ENCODE measurements at places on chromosomes 13 and 19.
A peak's percentile ranks its signal among the peaks of the same experiment; 100 is the strongest.

DNA sequence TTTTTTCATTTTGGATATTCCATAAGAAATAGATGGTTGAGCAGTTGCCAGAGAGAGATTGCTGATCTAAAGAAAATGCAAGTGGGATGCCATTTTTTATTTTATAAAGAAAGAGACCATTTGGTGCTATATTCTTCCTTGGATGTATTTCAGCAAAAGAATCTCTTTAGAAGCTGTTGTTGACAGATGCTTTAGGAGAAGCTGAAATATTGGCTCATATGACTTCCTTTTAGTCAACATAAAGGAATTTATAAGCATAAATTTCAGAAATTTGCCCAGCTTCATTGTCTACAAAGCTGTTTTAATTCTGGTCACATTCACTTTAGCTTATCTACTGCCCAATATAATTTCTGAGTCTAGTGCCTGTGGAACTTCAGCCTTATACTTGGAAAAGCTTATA, 36.9 kb downstream of the POLR1D start:
- no peak for DNase-seq

DNA sequence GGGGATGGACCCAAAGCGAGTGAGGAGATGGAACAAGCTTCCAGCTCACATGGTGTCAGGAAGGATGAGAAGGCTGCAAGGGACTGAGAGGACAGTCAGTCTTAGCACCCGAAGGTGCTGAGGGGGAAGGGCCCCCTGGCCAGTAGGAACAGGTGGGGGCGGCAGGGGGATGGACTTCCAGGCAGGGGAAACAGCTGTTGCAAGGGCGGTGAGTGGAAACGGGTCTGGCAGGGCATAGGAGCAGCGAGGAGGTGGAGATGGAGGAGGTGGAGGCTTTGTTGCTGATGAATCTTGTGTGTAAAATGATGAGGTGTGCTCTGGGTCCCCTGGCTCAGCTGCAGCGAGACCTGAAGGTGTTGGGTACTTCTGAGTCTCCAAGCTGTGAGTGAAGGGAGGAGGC, 1.2 kb downstream of the MAP1S start:
- DNase-seq: no peak

DNA sequence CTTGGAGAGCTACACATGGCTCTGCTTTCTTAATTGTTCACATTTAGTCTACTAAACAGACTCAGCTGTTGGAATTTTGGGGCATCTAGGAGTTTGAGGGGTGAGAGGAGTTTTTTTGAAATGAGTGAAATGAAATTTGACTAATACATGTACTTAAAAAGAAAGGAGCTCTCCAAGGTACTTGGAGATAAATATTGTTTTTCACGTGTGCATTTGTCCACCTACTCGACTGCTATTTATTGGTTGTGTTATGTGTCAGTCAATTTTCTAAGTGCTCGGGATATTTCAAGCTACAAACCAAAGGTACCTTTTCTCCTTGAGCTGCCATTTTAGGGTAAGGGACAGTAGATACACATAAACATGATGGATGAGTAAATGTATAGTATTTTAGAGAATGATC, 697.0 kb downstream of the LIG4 start:
- DNase-seq: peak; percentile 2

GRCh38 chr19:43525836-43526771, 897 bp downstream of the ETHE1 start:
- no peak for DNase-seq

- DNase-seq: no peak
These were observed 44.3 kb downstream of the SHISA2 start for GRCh38 chr13:26007261-26008125.

GRCh38 chr13:30816736-30817135, 81.4 kb downstream of the ALOX5AP start:
- DNase-seq: no peak

GRCh38 chr13:52862358-52863206, 14.1 kb upstream of the PCDH8 start:
- DNase-seq: peak; percentile 30

DNA sequence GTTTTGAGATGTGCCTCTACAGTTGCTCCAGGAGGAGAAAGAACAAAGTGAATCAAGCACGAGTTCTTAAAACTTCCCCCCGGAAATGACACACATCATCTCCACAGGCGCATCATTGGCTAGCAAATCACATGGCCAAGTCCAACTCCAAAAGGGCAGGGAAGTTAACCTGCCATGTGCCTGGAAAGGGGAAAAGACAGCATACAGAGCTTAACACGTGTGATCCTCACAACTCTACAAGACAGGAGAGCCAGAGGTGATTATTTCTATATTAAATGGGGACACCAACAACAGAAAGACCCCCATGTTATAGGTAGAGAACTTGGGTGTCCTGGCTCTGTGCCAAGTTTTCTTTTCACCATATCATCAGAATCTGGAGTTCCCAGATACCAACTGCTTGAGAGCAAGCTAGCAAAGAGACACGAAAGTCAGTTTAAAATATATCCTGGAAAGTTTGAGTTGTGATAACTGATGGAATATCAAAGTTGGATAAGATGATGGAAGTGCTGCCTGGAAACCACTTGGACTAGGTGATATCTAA, 871.1 kb downstream of the UQCRFS1 start:
- no peak for DNase-seq

DNA sequence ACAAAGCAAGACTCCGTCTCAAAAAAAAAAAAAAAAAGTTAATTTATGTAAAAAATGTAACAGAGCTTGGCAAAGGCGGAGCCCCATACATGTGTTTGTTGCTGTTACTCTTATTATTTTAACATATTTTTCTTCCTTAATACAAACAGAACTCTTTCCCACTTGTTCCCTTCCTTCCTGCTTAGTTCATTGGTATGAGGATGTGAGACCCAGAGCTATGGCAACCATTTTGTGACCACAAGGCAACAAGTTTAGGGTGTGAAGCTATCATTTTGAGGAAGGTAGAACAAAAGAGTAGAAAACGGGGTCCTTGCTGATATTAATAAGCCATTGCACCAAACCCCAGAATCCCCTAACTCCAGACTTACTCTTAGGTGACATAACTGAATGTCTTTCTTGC, 5.4 kb downstream of the IFNL1 start:
- no peak for DNase-seq

DNA sequence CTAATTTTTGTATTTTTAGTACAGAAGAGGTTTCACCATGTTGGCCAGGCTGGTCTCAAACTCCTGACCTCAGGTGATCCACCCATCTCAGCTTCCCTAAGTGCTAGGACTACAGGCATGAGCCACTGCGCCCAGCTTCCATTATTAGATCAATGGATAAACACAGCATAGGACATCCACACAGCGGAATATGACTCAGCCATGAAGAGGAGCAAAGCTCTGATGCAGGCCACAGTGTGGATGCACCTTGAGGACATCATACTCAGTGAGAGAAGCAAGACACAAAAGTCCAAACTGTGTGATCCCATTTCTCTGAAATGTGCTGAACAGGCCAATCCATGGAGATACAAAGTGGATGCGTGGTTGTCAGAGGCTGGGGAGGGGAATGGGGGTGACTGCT, 4.9 kb upstream of the ZBTB7A start:
- no peak for DNase-seq

DNA sequence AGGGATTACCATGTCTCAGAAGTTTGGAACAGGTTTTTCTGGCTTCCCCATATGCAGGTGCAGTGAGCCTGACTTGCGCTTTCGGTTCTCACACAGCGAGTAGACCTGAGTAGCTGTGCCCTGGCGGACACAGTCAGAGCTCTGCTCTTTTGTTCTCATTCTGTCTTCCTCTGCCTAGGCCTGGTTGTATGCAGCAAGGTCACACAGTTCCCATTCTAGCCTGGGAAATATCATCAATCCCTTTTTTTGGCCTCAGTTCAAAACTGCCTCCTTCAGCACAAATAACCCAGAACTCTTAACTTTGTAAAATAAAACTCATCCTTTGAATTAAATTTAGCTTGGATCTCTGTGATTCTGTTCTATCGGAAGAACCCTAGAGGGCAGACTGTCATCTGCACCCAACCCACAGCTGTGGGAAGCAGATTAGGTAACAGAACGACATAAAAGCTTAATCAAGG, 10.2 kb downstream of the OXGR1 start:
- DNase-seq: no peak

DNA sequence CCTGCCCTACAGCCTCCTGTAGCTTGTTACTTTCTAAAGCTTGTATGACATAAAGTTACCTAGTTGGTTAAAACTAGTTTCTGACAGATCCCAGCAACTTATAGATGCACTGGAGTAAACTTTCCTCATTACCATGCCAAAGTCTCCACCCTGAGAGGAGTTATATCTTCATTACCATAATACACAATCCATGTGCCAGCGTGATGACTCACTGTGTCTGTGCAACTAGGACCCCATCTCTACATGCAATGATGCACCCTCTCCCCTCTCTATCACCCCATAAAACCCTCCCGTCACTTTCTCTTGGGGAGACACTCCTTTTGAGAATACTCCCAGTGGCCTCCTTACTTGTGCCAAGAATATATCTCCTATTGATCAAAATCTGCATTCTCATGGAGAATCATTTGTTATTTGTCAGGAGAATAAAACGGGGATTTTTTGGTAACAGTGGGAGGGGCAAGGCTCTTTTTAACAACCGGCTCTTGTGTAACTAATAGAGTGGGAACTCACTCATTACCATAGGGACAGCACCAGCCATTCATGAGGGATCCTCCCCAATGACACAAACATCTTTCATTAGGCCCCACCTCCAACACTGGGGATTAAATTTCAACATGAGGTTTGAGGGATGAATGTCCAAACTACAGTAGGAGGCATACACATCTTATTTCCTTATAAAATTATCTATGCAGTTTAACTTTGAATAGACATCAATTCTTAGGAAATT, 235.1 kb upstream of the ATXN8OS start:
- no peak for DNase-seq

DNA sequence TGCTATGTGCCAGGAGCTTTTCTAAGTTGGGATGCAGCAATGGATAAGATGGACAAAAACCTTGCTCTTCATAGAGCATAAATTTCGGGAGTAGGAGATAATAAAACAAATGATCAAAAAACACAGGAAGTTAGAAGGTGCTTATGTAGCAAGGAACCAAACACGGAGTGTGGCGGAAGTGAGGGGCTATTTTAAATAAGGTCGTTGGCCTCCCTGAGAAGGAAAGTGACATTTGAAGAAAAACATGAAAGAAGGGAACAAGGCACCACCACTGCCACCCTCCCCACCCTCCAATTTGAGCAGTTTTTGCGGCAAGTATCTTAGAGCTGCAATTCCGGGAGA, 3.2 kb upstream of the GSX1 start:
- DNase-seq: peak; percentile 44

- no peak for DNase-seq
These were observed 296.4 kb downstream of the DNAJC15 start for GRCh38 chr13:43319617-43320444.

DNA sequence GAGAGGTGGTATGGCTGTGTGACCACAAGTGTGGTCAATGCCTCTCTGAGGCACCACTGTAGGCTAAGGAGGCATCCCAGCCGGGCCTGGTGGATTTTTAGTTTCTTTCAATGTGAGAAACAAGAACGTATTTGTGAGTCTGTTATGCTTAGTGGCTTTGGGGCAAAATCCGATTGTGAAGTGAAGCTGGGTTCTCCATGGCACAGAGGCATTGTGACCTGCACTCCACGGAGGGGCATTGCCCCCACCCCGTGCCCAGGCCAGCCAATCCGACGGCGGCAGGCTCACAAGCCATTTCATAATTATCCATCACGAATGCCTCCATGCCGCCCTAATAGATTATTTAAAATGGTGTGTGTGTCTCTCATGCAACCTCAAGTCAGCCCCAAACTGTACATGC, 151.6 kb downstream of the ZNF536 start:
- DNase-seq: no peak

GRCh38 chr13:30006246-30006645, 155.8 kb upstream of the UBL3 start:
- no peak for DNase-seq

DNA sequence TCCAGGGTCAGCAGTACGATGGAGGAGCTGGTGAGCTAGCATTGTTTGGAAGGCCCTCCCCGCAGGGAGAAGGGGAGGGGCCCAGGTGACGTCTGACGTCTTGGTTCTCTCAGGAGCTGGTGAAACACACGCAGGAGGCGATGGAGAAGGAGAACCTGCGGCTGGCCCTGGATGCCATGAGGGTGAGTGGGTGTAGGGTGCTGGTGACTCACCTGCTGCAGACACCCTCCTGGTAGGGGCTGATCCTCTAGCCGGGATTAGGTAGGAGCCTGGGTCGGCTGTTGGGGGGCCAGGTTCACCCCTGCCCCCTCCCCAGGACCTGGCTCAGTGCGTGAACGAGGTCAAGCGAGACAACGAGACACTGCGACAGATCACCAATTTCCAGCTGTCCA, 55.8 kb downstream of the VAV1 start:
- no peak for DNase-seq

GRCh38 chr13:99693852-99694611, 192.8 kb downstream of the TM9SF2 start:
- no peak for DNase-seq

- no peak for DNase-seq
These were observed 6.2 kb downstream of the TLE6 start for GRCh38 chr19:2983351-2984214.

- peak; percentile 57 for DNase-seq
These were observed 11.5 kb upstream of the CCDC97 start for GRCh38 chr19:41298348-41298964.

GRCh38 chr13:23652909-23653726, 82.9 kb downstream of the TNFRSF19 start:
- DNase-seq: no peak

DNA sequence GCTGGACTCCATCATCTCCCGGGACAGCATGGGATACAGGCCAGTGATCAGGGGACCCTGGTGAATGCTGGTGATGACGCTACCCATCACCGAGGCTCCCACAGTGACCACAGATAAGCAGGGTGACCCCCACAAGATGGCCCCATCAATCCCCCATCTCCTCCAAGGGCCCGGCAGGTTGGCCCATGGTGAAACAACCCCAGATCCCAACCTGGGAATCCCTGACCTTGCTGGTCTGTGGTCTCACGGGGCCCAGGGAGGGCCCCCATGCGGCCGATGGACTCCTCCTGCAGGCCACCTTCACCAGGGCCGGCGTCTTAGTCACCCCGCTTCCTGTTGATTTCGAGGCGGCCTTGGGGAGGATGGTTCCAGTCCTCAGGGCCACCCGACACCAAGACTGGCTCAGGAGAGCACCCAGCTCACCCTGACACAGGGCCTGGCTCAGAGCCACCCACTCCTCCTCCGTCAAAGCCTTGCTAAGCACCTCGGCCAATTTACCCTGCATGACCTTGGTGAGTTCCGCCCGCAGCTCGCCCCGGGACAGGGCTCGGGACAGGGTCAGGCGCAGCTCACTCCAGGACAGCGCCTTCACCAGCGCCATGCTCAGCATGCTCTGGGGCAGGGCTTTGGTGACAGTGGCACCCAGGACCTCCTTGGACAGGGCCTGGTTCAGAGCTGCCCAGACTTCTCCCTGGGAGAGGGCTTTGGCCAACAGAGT, 10.0 kb downstream of the IQCN start:
- no peak for DNase-seq

DNA sequence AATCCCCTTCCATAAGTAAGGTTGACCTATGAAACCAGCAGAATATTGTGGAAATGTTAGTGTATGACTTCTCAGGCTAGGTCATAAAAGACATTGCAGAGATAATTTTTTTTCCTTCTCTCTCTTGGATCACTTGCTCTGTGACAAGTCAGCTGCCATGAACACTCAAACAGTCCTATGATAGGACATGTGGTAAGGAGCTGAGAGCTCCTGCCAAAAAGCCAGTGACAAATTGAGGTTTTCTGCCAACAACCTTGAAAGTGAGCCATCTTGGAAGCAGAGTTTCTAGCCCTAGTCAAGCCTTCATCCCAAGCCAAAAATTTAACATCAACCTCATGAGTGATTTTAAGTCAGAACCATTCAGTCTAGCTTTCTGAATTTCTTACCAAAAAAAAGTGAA, 270.9 kb upstream of the NBEA start:
- DNase-seq: no peak

GRCh38 chr19:5775668-5776309, 8.8 kb downstream of the PRR22 start:
- DNase-seq: no peak

Data from NAMALWA (cell line).